ENCODE measurements at places on chromosomes 5 and 9.

DNA sequence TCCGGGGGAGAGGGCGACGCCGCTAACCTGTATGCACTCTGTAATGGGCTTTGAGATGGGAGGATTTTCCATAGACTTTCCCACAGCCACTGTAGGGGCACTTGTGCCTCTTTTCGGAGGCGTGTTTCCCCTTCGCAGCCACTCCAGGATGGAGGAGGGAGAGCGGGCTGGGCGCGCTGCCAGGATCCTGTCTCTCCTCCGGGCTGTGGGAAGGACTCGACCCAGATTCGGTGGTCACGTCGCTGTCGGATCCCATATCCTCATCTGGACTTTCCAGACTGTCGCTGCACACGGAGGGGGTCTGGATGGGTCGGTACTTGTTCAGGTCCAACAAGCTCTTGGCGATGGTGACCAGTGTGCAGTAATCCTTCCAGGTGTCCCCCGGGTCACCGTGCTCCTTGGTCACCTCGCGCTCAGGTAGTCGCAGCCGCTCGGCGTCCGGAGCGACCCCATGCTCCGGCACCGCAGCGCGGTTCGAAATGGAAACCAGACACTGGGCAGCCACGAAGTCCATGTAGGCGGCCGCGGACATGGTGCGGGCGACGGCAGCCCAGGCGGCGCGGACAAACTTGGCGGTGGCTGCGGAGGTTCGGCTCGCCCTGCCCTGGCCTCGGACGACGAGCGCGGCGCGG, 1.5 kb downstream of the KLF9 start:
- DNase-seq = no peak

DNA sequence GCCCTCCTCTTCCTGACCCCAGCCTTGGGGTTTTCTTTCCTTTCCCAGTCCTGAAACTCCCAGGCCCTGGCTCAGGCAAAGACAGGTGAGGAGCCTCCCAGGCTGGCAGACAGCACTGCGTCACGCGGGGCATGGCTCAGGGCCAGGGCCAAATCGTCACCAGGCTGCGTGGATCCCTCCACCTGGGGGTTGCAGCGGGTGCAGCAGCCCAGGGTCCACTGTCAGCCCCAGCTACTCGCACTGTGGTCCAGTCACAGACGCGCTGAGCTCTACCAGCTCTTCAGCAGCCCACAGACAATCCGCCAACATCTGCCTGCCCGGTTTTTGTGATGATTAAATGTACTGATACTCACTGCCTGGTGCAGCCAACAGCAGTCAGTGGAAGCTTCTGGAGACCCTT, 12.1 kb downstream of the FAM78A start:
- DNase-seq = no peak

GRCh38 chr5:113117543-113118115, 141.0 kb downstream of the DCP2 start:
- DNase-seq = no peak

- DNase-seq = no peak
Observed at GRCh38 chr5:5078009-5078897, 61.9 kb upstream of the ADAMTS16 start.

DNA sequence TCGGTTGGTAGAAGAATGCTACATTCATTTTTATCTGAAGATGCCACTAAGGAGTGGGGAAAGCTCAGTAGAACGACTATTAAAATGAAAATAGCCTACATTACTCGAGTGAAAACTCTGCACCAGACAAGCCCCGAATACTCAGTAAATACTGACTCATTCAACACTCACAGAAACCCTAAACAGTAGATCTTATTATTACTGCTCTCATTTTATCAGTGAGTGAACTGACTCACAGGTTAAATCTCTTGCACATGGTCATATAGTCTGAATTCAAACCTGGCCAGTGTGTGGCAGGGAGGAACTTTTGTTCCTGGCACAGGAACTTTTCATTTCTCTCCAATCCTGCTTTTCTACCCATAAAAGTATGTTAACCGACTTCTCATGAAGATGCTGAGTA, 9.6 kb upstream of the PAPPA start:
- no peak for DNase-seq

- DNase-seq = no peak
Observed at GRCh38 chr5:139378941-139379361, 4.1 kb downstream of the SLC23A1 start.

DNA sequence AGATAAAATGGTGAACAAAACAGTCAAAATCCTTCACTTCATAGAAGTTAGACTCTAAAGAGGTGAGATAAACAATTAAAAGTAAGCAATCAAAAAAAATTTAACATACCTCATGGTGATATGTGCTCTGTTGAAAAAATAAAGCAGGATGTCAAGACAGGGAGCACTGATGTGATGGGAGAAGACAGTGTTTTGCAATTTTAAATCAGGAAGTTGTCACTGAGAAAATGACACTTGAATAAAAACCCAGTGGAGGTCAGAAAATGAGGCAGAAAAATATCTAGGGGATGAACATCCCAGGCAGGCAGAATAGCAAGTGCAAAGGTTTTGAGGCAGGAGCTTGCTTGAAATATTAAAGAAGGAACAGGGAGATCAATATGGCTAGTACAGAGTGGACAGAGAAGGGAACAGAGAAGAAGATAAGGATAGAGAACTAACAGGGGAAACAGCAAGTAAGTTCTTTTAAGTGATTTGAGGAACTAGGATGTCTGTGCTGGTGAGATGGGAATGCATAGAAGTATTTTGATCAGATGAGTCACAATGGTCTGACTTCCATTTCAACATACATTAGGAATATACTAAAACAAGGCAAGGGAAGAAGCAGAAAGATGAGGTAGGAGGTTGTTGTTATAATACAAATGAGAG, 130.4 kb downstream of the CHSY3 start:
- DNase-seq = no peak

DNA sequence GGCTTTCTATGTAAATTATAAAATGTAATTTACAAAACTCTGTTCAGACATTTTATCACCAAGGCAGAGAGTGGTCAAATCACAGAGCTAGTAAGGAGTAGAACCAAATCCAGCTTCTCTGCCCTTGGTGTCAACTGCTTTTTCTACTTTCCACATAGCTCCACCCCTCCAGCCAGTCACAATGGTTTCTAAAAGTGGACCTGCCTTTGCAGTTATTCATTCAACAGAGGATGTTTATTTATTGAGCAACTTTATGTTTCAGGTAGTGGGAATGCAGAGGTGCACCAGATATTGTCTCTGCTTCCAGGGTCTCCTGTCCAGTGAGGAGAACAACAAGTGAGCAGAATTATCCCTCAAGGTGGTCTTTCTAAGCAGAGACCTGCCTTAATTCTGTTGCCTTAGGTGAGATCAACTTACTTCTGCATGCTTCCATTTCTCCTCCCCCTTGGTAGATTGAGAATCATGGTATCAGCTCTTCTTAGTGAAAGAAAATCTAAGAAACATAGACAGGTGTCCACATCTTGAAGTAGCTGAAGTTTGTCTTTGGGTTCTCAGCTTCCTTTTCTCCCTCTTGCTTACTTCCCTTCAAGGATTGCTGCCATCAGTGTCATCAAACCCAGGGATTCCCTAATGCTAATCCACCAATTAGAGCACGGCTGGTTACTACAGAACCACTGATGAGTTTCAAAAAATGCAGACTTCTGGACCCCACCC, 17.2 kb upstream of the PDCD1LG2 start:
- DNase-seq = no peak

DNA sequence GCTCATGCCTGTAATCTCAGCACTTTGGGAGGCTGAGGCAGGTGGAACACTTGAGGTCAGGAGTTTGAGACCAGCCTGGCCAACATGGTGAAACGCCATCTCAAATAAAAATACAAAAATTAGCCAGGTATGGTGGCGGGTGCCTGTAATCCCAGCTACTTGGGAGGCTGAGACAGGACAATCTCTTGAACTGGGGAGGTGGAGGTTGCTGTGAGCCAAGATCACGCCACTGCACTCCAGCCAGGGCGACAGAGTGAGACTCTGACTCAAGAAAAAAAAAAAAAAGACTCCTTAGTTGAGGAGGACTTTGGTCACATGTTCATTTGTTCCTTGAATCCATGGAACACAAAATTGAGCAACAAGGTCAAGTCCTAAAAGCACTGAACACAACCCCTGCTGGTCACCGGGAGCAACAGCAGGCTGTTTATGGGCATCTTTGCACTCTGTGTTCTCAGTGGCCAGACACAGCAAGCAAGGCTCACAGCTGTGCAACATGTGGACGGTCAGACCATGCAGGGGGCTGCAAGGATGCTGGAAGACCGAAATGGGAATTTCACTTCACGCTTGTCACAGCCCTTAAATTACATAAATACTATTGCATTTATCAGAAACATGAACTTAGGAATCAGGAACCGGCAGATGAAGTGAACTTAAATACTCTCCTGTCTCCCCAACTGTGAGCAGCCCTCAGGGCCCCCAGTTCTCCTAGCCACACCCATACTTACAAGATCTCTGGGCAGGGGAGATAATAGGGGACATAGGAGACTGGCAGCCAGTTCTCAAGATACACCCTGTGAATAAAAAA, 2.8 kb downstream of the GBGT1 start:
- DNase-seq = no peak

DNA sequence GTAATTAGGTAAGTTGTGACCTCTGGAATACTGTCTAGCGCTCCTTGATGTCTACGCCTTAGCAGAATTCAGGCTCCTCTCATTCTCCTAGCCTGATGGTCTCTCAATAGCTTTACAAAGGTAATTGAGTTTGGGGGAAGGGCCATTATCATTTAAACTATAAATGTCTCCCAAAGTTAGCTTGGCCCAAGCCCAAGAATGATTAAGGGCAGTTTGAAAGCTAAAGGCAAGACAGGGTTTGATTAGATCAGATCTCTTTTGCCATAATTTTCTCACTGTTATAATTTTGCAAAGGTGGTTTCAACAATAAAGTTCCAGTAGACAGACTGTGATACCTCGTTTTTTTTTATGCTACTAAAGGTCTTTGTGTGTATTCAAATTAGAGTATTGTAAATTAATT, 3.7 kb upstream of the SLC30A5 start:
- no peak for DNase-seq

DNA sequence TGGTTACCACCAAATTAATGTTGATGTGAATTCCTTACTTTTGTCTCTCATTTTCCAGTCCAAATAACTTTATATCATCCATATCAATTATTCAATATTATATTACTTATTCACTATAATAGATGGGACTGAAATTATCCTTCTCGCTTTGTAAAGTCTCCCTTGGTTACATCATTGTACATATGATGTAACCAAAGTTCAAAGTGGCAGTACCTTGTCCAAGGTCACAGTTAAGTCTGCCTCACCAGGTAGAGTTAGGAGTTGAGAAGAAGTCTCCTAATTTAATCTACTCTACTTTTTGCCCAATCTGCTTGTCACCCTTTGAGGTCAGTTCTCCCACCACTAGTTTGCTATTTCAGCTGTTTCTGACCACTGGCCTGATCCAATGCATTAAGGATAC, 83.7 kb upstream of the CLINT1 start:
- DNase-seq = no peak

GRCh38 chr9:100425758-100426157, 1.2 kb upstream of the MSANTD3 start:
- DNase-seq = no peak

DNA sequence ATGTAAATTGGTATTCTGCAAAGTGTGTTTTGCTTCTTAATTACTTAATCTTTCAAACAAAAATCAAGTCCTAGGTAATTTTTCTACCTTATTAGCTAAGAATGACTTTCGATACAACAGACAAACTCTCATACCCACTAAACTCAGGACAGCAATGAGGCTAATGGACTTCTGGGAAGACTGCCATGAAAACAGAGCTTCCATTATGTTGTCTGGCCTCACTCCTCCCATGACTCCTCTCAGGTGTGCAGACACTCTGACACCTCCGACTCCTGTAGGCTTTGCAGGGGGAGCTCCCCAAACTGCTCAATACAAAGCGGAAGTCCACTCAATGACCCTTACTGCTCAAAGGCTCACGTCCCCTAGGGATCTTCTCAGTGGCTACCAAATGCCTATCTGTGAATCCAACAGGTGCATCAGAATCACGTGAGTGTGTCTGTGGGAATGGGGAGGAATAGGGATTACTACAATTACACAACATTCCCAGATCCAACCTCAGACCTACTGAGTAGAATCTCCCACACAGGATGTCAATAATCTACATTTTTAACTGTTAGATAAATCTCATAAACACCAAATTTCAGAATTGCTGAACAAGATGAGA, 289.9 kb downstream of the RAB3C start:
- no peak for DNase-seq

- DNase-seq = no peak
Observed at GRCh38 chr9:131995382-131995781, 84.3 kb downstream of the MED27 start.

DNA sequence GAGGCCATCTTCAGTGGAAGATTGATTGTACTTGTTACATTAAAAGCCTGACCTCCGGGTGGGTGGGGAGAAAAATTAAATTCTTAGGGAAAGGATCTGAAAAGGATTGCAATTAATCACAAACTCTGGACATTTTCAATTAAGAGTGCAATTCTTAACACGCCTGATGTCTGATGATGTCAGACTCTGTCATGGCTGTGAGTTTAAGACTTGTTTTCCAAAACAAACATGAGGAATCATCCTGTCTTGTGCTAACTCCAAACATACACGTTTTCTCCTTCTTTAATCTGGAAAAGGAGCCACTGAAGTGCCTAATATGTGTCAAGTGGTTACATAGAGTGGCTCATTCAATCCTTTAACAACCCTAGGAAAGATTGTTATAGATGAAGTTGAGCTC, 60.4 kb upstream of the SMIM23 start:
- no peak for DNase-seq

DNA sequence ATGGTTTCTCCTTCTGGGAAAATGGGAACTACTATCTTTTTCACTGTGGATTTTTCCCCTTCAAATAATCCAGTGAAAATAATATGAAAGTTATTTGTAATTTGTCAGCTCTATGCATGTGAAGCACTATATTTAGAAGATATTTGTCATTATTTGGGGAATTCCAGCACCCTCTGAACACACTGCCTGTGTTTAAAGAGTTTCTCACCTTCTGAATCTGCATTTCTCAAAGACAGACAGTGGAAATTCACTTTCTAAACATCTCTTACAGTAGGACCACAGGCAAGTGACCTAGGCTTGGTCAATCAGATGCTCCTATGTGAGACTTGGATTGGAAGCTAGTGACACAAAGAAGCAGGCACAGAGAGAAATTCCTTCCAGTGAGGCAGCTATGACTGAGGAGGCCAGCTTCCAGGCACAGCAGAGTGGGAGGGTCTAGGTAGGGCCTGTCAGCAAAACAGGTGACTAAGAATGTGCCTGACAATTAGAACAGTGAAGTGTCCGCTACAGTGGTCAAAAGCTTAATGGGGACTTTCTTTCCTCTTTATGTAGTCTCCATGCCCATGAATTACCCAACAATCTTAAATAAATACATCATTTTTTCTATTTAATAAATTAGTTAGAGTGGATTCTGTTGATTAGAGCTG, 167.2 kb downstream of the HMHB1 start:
- no peak for DNase-seq

GRCh38 chr5:140328036-140328764, 18.2 kb downstream of the HBEGF start:
- DNase-seq = no peak
